ENCODE measurements at places on chromosomes 1 and 21.

DNA sequence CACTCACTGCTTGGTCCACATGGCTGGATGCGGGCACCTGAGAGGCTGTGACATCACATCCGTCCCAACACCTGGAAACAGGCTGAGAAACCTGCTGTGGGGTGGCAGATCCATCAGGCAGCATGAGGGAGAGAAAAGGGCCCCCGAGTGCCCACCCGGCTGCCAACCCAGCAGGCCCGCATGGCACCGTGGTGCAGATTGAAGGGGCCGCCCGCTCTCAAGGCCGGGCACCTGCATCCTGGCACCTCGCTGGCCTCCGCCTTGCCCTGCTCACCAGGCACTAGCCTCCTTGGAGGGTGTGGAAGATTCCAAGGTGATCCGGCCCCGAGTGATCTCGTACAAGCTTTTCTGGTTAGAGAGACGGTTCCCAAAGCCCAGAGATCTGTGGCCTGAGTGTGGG, 110.5 kb downstream of the PRDM16 start:
- no peak for DNase-seq

DNA sequence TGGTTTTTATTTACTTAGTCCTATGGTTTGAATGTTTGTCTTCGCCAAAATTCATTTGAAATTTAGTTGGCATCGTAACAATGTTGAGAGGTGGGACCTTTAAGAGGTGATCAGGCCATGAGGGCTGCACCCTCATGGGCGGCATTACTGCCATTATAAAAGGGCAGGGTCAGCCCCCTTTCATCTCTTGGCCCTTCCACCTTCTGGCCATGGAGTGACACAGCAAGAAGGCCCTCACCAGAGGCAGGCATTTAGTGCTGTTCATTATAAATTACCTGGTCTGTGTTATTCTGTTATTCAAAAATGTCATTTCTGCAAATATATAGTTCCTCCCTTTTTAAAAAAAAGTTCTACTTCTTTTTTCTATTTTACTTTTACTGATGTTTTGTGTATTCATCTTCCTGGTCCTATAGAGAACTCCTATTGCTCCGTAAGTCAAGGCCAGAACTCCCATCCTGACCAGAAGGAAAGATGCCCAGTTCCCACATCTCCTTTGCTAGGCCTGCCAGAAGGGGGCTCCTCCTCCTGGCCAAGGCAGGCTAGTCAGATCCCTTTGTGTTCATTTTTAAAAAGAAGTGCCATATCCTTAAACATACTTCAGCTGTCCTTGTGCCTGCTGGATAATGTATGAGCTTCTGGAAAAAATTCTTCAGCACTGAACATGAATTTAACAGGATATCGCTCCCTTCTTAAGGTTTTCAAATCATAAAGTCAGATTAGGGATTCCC, 10.0 kb upstream of the LBR start:
- no peak for DNase-seq

DNA sequence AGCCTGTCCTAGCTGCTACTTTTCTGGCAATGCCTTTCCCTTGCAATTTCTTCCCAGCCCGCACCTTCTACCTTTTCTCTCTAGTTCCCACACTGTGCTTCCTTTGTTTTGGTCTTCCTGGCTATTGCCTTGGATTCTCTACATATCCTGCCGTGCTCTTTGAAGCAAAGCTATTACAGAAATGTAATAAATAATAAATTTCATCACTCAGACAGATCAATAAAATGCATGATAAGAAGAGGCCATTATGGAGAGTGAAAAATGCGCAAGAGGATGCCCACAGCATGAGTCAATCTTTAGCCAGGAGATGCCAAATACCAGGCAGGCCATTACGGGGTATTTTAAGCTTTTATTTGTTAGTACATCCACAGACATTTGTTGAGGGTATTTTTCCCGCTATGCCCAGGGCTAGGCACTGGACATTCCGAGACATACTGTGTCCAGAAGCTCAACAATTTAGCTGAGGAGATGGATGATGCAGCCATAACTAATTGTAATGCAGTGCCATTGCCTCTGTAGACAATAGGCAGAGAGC, 163.6 kb downstream of the ST6GALNAC3 start:
- DNase-seq: no peak

DNA sequence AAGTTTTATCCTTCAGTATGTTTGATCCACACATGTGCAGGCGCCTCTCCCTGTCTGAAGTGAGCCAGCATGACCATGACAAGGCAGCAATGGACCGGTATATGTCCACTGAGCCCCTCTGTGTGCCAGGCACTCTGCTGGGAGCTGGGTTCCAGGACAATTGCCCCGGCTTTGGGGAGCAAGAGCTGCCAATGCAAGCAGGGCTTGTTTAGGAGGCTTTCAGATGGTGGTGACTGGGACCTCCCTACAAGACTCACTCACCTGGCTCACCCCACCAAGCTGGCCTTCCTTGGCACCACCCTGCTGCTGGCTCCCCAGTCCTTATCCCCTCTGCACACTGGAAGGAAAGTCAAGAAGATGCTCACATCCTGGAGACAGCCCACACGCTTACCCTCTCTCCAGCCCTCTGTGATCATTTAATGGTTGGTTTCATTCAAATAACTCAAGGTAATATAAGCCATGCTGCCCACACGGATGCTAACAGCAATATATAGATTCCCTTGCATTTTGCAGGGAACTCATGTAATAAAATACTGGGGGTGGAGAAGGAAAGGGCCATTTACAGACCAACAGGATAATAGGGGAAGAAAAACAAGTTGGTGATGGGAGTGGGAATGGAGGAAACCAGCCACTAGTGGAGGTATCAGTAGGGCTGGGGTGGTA, 23.6 kb downstream of the KCND3 start:
- DNase-seq: no peak

GRCh38 chr1:234997896-234998741, 130.5 kb downstream of the TOMM20 start:
- peak; percentile 36 for DNase-seq

- DNase-seq: no peak
These were observed 253.3 kb upstream of the RGS18 start for GRCh38 chr1:191904991-191905390.

- no peak for DNase-seq
These were observed 142.6 kb downstream of the KAZN start for GRCh38 chr1:14741082-14741481.

GRCh38 chr1:35808450-35809113, 766 bp downstream of the AGO4 start:
- DNase-seq: peak; percentile 45

DNA sequence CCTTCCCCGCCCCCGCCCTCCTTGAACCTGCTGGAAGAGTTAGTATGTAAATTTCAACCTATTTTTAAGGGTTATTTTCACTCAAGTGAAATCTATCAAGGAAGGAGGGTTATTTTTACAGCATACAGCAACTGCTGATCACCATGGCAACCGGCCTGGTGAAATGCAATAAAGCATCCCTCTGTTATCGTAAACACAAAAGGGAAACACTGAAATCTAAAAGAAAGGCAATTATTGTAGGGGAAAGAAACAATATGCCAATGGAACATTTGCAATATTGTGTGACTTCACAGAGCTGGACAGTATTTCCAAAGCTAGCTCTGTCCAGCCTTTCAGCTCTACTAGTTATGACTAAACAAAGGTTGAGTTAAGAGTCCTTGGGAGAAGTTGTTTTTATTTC, 588.3 kb upstream of the PBX1 start:
- no peak for DNase-seq

- peak; percentile 88 for DNase-seq
These were observed 69.0 kb downstream of the SLC35A3 start for GRCh38 chr1:100038660-100039287.

DNA sequence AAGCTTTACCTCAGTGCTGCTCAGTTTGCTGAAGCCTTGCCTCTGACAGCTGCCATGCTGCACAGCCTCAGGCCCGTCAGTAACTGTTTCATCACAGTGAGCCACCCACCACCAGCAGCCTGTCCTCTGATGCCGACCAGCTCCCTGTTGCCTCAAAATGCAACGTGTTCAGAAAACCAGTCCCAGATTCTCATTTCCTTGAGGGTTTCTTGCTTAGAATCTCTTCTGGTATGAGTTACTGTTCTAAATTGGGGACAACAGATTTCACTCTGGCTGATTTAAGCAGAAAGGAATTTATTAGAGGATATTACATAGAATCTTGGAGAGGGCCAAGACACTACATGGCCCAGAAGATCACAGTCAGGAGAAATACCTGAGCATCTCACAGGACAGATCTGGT, 11.0 kb downstream of the UBL4B start:
- no peak for DNase-seq

- DNase-seq: no peak
These were observed 14.9 kb downstream of the COPA start for GRCh38 chr1:160328184-160328583.

DNA sequence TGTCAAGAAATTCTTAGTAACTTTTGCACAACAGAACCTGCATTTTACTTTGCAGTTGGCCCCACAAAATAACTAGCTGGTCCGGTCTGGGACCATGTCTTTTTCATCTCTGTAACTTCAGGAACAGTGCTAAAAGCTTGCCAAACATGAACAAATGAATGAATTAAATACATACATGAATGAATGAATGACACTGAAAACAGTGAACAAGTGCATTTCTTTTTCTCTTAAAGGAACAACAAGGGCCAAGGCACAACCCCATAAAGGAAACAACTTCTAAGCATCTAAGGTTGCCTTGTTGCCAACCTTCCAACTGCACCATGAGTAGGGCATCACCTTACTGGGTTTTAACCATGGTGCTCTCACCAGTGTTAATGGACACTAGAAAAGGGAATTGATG, 534.4 kb upstream of the PKN2 start:
- DNase-seq: no peak

DNA sequence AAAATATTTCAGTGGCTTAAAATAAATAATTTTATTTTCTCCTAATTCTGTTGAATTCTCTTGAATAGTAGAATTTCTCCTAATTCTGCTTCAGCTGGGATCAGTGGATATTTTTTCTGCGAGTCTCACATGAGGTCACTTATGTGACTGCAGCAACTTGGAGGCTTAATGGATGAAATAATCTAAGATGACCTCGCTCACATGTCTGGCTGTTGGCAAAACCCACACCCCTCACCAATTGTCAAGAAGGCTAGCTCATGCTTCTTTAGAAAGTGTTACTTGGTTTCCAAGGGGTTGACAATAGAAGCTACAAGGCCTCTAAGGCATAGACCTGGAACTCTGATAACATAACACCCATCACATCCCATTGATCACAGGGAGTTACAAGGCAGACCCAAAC, 156.9 kb upstream of the DPYD start:
- no peak for DNase-seq

- DNase-seq: no peak
These were observed 4.6 kb upstream of the SRSF4 start for GRCh38 chr1:29186252-29186651.

Measured in activated naive CD4-positive, alpha-beta T cell treated with anti-CD3 and anti-CD28 coated beads, Interleukin-2, amount 10 ng/mL, durations not matched to agents 7 days and 5 days (primary cell).